AG09309 (cell line): ENCODE measurements at places on chromosomes 13 and 19.

DNA sequence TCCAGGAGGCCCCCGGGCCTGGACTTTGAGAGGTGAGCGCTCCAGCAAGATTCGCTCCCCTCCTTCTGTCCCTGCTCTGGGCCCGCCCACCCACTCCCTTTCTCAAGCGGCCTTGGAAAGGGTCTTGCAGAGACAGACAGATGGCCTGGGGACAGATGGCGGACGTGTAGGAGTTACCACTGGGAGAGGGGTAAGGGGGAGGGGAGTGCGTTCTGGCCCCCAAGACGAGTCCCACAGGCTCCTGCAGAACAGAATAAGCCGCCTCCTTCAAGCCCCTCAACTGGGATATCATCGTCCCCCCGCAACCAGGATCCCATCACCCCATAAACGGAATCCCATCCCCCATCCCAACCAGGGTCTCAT, 3.6 kb upstream of the TNFAIP8L1 start:
- DNase-seq: no peak

DNA sequence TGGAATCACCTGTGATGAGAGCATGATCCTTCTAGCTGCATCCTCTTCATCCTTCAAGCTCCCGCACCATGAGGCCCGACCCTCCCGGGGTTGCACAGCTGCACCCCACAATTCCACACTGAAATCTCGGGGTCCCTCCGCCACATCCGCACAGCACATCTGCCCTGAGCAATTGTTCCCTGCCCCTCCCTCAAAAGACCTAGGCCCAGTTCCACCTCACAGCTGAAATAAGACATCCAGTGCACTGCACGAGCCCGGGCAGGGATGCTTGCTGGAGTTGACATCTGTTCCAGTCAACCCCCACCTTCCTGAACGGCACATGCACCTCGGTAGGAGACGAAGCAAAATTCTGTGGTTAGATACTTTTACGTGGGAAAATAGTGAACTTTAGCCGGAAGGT, 14.7 kb upstream of the SOX1 start:
- DNase-seq: no peak

DNA sequence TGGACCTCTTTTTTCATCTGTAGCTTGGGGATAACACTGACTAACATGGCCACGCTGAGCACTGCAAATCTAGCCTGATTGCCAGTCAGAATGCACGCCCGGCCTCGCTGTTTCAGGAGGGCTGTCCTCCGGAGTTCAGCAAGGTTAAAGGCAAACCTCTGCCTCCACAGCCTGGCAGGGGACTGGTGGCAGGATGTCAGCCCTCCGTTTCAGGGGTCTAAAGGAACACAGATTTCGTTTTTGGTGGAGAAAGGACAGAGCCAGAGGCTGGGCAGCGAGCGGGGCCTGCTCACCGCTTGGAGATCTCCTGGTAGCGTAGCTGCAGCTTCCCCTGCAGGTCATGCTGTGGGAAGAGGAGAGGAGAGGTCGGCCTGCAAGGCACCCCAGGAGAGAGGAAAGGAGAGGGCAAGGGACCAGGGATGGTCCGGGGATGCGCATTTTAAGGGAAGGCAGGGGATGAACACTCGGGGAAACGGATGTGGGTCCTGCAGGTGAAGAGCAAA, 560 bp downstream of the NDUFA7 start:
- no peak for DNase-seq

DNA sequence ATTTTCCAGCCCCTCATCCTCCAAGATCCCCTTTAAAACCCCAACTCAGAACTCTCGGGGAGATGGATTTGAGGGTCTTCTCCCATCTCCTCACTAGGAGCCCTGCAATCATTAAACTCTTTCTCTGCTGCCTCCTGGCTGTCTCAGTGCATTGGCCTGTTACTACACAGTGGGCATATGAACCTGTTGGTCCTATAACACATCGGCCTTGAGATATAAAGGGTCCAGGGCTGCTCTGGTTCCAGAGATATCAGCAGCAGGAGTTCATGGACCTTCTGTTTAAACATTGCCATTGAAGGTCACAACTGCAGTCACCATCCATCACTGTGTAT, 3.8 kb upstream of the METTL21C start:
- no peak for DNase-seq

DNA sequence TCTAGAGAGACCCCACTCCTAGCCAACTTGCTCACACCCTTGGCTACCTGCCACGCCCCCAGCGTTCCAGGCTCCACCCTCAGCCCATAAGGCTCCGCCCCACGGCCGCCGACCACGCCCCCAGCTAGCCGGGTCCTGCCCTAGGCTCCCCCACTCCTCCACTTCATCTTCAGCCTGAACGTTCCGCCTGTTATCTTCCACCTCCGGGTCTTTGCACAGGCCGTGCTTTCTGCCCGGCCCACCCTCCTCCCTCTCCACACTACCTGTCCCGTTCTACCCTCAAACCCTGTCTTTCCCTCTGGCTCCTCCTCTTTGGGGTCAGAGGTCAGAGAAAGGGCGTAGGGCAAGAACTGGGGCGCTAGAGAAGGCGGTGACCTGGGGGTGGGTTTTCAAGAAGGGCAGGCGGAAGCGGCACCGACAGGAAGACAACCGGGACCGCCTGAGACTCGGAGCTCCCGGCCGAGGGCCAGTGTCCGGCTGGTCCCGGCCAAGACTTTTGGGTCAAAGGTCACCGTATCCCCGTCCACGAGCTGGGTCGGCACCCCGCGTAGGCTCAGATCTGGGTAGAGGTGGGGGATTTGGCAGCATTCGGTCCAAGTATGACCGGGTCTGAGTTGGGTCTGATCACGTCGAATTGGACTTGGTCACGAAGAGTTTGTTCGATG, 2.2 kb downstream of the PDE4C start:
- DNase-seq: no peak

GRCh38 chr13:35672611-35673010, 196.1 kb upstream of the MAB21L1 start:
- DNase-seq: peak; percentile 61

- DNase-seq: no peak
Measured at GRCh38 chr19:37969695-37970094, 62.7 kb downstream of the SIPA1L3 start.

GRCh38 chr19:4576016-4576933, 16.8 kb upstream of the SEMA6B start:
- no peak for DNase-seq

DNA sequence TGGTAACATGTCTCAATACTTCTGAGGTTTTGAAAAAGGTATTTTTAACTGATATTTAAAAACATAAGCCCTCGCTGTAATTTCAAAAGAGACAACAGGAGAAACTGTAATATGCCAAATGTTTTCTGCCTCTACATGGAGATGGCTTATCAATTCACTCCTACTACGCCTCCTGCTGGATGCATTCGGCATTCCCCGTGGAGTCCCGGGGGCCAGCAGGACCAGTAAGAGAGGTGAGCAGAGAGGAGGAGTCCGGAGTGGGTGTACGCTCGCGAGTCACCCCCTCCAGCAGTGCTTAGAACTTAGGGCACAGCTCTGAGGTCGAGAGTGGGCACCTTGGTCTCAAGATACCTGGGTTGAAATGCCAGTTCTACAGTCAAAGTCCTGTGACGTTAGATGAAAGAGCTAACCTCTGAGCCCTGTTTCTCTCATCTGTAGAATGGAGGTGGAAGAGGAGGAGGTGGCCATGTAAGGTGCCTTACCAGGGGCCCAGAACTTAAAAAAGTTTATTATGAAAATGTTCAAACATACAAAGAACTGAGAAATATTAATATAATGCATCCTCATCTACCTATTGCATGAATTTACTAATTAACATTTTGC, 110.2 kb downstream of the STK24 start:
- no peak for DNase-seq

- no peak for DNase-seq
Measured at GRCh38 chr13:26500618-26501320, 56.7 kb upstream of the WASF3 start.

GRCh38 chr19:17073869-17074633, 1.2 kb downstream of the HAUS8 start:
- no peak for DNase-seq

- DNase-seq: no peak
Measured at GRCh38 chr19:3606690-3607289, at the start of gene TBXA2R. Gene TBXA2R, minus strand, starts transcription at chr19:3606875. Its CDS starts 6,241 bp downstream, at chr19:3600634.

GRCh38 chr13:105471673-105472072, 1063.8 kb downstream of the EFNB2 start:
- DNase-seq: peak; percentile 18

GRCh38 chr13:57877601-57878000, 246.1 kb downstream of the PCDH17 start:
- DNase-seq: no peak

- no peak for DNase-seq
Measured at GRCh38 chr19:38433268-38433733, at the start of gene RYR1. Gene RYR1, plus strand, starts transcription at chr19:38433691. Its CDS starts 139 bp downstream, at chr19:38433830.

DNA sequence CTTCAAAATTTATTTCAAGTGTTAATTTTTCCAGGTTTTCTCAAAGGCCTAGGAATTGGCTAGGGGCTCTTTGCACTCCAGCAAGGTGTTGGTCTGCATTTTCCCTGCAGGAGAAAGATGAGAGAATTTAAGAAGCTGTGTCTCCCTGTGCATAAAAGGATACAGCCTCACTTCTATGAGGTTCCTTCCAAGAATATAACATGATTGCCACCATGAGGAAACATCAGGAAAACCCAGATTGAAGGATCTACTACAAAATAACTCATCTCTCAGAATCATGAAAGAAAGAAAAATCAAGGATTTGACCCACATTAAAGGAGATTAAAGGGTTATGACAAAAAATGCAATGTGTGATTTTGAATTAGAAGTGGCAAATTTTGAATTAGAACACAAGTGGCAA, 69.9 kb downstream of the RUBCNL start:
- DNase-seq: no peak

- peak; percentile 66 for DNase-seq
Measured at GRCh38 chr13:110499621-110500281, 61.8 kb downstream of the RAB20 start.

GRCh38 chr13:67803118-67803517, 573.0 kb upstream of the PCDH9 start:
- DNase-seq: no peak

DNA sequence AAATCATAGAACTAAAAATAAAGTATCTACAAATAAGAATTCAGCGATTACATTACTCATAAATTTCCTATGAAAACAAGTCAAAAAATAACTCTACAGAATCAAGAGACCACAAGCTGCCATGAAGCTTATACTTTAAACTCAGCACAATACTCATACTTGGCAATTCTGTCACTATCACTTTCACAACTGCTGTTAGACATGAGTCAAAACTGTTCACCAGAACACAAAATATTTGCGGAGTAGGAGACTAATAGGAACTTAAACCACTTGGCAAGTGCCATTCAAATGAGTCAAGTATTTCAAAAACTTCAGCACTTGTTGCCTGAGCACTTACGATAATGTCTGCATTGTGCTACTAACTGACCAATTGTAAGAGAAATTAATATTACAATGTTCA, 387.8 kb upstream of the GPC6 start:
- peak; percentile 50 for DNase-seq

GRCh38 chr19:41886761-41887710, 4.1 kb downstream of the ARHGEF1 start:
- DNase-seq: no peak

DNA sequence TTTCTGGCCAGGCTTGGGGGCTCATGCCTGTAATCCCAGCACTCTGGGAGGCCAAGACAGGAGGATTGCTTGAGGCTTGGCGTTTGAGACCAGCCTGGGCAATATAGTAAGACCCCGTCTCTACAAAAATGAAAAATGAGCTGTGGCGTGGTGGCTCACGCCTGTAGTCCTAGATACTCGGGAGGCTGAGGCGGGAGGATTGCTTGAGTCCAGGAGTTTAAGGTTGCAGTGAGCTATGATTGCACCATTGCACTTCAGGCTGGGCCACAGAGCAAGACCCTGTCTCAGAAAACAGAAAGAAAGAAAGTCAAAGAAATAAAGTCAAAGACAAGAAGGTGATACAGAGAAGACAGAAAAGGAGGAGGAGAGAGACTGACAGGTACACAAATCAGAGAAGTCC, 2.5 kb upstream of the CACNG6 start:
- DNase-seq: no peak

GRCh38 chr19:32674153-32674930, 638 bp downstream of the ANKRD27 start:
- DNase-seq: no peak

GRCh38 chr13:48500652-48501197, 32.2 kb downstream of the RCBTB2 start:
- DNase-seq: peak; percentile 85

- DNase-seq: no peak
Measured at GRCh38 chr13:69948016-69948415, 159.6 kb upstream of the ATXN8OS start.

DNA sequence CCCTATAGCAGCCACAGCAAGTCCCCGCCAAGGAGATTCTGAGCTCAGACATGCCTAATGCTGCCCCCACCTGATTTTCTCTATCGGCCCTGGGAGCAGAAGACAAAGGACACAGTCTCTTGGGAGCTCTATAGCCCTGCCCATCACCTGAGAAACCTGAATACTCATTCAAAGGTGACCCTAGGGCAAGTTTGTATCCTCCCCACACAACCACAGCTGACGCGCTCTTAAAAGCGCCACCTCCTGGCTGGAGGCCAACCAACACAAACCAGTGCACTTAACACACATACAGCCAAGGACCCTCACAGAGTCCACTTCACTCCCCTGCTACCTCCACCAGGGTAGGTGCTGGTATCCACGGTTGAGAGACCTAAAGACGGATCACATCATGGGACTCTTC, 8.8 kb upstream of the IGFL4 start:
- DNase-seq: no peak

- no peak for DNase-seq
Measured at GRCh38 chr19:4913996-4914735, 4.9 kb downstream of the UHRF1 start.

GRCh38 chr13:113562085-113562749, 22.3 kb upstream of the TFDP1 start:
- peak; percentile 17 for DNase-seq

GRCh38 chr13:75416327-75417011, 65.5 kb downstream of the TBC1D4 start:
- no peak for DNase-seq

DNA sequence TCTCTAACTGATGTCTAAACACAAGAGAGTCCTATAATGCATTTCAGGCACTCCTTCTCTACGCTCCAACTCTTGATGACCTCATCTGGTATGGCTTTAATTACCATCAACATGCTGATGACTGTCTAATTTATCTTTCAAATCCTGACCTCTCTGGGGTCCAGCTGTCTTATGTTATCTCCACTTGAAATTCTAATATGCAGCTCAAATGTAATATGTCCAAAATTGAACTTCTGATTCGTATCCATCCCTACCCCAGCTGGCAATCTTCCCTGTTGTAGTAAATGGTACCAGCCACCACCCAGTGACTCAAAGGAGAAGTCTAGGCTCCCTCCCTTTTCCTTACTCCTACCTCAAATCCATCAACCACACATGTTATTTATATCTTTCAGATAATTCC, 288.0 kb upstream of the SLC10A2 start:
- DNase-seq: no peak

DNA sequence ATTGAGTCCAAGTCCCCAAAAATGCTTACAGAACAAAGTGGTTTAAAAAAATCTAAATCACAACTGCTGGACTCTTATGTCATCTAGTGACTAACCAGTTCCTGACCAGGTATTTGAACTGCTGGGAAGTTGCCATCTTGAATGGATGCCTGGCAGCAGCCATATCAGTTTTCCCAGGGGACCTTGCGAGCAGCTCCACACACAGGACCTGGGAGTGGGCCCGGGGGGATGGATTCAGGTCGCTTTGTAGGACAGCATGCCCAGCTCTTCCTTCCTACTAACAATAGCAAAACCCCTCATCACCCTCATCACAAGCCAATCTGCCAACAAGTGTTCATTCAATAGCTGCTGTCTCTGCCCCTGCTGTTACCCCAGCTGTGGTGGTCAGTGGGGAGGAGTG, 65.3 kb downstream of the KCTD15 start:
- DNase-seq: no peak
